ENCODE measurements at places on chromosomes 2 and 18.
A peak's percentile ranks its signal among the peaks of the same experiment; 100 is the strongest.

DNA sequence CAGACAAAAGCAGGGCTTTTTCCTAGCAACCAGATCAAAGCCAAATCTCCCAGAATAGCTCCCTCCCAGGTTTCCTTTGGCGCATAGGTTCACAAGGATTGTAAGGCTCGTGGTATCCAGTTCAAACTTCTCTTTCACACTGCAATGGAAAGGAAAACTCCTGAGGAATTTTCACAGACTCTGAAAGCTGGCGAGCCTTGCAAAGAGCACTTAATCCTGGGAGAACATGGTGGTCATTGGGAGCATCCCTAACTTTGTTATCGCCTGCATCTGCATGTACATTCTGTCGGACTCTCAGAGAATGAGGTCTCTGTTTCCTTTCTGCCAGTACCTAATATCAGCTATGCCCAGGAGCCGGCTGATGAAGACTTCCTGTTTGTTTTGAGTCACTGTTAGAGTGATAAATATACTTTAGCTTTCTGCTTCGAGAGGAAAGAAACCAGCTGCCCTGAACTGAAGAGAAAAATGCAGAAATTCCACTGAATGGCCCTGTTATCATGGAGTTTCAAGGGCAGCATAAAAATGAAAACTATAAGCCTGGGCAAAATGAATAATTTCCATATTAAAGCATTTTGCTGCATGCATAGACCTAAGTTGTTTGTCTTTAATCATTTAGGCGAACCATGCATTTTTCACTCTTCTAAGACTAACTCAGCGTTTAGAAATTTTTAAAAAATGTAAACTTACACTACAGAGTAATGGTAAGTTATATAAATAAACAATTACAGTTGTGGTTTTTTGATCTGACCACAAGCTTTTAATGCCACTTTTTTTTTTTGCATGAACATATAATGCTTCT lies 76.4 kb upstream of the ZEB2 start:
- DNase-seq: no peak

DNA sequence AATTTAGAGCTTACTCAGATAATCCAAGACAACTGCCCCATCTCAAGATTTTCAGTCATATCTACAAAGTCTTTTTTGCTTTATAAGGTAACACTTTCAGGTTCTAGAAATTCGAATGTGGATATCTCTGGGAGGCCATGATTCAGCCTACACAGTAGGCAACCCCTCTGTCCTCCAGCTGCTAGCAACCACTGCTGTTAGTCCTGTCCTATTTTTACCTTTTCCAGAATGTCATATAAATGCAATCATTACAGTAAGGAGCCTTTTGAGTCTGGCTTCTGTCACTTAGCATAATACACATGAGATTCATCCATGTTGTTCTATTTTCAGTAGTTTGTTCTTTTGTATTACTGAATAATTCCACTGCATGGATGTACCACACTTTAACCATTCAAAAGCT lies 28.5 kb upstream of the MARCHF7 start:
- DNase-seq: no peak

GRCh38 chr2:133400411-133400810 lies 167.9 kb downstream of the NCKAP5 start:
- no peak for DNase-seq

- no peak for DNase-seq
Observed at GRCh38 chr2:113225263-113226259, 51.8 kb downstream of the PSD4 start.

DNA sequence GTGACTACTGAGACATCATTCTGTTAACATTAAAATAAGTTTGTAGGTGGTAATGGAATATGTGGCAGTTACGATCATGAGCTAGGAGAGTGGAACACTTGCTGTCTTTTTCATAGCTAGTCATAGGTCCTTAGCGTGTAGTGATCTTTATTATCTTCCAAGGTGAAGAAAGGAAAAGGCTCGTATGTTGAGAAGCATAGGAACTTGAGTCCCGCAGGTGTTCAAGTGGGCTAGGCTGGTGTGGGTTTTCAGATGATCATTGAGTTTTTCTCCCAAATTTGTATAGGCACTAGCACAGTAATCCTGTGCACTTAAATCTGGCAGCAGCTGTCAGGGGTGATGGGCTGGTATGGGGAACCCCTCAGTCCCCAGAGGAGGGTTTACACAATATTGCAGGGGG lies 10.9 kb downstream of the SLC20A1 start:
- no peak for DNase-seq

GRCh38 chr2:161122772-161123530 lies 37.3 kb upstream of the TANK start:
- peak; percentile 29 for DNase-seq

DNA sequence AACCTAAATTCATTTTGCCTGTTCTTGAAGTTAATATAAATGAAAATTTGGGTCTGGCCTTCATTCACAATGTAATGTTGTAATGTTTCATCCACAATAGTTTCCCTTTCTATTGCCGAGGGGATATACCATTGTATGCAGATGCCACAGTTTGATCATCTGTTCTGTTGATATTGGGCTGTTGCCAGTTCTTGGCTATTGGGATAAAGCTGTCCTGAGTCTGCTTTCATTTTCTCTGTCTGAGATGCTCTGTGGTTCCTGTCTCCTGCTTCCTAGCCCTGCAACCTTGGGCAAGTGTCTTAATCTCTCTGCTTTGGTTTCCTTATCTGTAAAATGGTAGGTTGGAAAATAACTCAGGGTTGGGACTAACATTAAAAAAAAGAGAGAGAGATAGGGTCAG lies 25.2 kb downstream of the B3GNT2 start:
- no peak for DNase-seq

DNA sequence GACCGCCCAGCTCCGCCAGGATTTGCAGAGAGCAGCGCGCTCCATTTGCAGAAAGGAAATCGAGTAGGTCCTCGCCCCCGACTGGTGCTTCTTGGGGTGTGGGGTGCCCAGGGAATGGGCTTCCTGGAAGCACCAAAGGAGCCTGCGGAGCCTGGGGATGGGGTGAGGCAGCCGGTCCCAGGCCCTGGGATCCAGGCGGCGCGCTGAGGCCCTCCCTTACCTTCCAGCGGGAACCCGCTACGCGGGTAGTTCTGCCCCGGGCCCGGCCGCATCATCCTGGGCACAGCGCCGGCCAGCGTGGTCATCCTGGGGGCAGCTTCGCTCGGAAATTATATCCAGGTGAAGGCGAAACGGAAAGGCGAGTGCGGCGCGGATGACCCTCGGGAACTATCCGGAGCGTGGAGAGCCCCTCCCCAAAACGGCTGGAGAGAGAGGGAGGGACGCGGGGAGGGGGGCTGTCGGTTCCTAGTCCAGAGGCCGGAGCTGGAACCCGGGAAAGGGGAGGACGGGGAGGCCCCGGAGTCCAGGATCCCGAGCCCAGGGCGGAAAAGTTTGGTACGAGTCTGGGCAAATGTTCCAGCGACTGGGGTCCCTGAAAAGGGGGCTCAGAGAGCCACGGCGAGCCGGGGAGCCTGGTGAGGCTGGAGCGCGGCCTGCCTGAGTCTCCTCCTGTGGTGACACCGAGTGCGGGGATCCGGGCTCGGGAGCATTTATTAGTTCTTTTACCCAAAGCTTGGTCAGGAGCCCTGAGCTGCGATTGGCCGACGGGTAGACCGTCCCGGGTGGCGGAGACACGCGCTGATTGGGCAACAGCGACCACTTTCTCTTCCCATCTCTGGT lies at the start of gene PAX3:
Gene PAX3 (minus strand): TSS at position 688 of the 840 bp plus-strand sequence. CDS start 383 bp downstream, at position 305.
- DNase-seq: no peak

DNA sequence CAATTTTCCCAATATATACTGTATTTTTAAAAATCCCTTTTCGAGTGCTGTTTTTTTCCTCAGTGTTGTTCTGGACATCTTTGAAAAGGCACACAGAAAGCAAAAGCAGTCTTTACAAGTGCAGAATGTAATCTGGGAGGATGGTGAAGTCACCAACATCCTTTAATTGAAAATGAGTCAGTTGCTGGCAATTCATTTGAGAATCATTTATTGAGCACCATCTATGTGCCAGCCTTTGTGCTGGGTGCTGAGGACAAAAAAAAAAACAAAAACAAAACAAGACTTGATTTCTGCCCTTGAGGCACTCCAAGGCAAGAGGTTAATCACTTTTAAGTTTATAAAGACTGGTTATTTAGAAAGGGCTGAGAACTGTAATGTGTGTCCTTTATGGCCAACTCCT lies 46.7 kb upstream of the ACVR1 start:
- no peak for DNase-seq

DNA sequence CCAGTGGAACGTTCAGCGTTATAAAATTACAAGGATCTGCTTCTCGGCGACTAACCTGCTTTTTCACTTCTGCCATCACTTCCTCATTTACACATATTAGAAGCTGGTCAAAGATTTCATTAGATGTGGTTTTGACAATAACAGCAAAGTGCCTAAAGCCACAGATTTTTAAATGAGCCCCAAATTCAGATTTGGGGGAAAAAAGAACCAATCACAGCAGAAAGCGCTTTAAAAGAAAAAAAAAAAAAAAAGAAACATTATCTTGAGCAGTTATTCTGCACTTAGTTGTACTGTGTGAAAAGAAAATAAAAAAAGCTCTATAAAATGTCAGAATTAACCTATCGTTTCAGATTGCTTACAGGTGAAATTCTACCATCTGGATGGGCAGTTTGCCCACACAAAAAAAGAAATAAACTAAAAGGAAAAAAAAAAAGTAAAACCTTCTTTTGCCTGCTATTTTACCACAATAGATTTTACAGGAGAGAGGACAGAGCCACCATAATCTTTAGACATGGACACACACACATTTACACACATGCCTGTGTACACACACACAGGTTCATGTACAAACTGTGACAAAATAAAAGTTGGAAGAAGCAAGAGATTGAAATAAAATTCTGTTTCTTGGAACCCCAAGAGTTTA lies 167.2 kb downstream of the TCF4 start:
- DNase-seq: no peak

- DNase-seq: no peak
Observed at GRCh38 chr18:70293166-70293565, 4.3 kb downstream of the SOCS6 start.

DNA sequence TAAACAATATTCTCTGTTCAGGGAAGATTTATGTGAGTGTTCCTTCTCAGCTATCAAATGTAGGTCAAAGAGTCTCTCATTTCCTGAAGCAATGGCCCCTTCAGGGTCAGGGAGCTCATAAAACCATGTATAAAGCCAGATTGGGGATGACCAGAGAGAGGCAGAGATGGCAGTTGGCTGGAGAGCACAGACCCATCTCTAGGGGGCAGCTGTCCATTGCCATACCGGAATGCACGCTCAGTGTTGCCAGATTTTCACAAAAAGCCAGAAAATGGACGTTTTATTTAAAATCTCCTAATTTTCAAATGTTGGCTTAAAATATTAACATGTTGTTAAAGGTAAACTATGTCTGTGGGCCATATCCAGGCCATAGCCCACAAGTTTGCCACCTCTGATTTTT lies 1920.7 kb upstream of the CELF4 start:
- DNase-seq: no peak

DNA sequence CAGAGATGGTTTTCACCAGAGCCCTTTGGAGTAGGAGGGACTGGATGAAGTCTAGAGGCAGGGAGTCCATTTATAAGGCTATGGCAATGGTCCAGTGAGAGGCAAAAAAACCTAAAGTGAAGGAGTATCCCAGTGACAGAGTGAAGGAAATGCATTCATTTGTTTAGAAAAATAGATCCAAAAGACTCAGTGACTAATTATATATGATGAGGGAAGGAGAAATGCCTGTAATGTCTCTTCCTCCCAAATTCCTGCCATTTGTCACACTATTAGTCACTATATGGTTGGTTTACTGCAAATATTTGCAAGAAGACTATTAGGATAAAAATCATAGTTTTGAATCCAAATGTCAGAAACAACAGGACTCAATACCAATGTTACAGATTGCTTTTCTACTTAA lies 104.2 kb downstream of the ZNF521 start:
- DNase-seq: no peak

DNA sequence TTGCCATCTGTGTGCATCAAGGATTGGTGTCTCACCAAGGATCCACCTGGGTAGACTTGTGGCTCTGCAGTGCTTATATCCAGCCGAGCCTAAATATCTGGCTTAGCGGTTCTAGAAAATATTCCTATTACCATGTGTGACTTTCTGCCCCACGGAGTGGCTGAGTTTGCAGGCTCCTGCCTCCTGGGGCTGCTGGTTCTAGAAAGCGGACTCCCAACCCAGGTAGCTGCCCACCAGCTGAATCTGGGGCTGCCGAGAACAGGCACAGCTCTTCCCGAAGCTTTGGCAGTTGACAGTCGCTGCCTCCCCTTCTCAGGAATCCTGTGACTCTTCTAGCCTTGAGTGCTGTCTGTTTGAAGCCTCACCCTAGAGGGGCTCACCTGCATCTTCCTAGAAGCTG lies 104.6 kb downstream of the TPGS2 start:
- no peak for DNase-seq

GRCh38 chr2:101983928-101984327 lies 7.8 kb upstream of the IL1R2 start:
- no peak for DNase-seq

DNA sequence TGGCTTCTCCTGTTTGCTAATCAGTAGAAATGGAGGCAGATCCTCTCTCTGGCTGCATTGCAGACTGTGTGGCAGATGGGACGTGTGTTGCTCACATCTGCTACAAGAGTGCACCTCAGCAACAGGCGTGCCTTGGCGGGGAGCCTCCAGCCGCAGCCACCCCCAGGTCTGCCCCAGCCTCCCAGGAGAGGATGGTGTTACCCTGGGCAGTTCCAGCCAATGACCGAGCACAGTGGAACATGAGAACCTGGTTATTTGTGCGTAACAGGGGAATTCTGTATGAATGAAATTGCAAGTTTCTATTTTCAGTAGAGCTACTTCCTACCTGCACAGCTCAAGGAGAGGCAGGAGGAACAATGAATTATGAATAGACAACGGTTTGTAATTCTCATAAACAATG lies 130.6 kb upstream of the CBLN2 start:
- no peak for DNase-seq

DNA sequence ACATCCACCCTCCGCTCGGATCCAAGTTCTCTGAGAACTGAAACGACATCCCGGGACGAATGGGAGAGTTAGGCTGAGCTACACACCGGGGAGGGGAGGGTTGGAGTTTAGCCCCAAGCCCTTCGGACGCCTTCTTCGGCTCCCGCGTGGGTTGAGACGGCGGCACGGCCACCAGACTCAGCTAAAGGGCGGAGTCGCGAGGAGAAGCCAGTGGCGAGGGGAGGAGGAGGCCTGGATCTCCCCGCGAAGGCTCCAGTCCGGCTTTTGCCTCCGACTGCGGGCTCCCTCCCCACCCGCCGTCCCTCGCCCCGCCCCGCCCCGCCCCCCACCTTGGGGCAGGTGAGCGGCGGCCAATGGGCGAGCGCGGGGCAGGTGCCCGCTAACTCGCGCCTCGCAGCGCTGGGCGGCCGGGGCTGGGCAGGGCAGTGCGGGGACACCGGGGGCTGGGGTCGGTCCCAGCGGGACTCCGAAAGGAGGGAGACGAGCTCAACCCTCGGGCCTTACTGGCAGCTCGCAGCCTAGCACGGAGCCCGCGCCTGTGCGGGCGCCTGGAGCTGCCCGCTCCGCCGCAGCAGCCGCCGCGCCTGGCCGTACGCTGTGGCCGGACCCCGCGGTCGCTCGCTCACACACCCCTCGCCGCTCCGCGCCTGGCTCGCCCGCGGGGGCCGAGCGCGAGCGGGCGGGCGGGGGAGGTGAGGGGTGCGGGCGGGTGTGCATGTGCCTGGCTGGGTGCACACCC lies at the start of gene EMX1:
Gene EMX1 (plus strand): TSS at position 382 of the 739 bp plus-strand sequence. CDS start 334 bp downstream, at position 716.
- peak; percentile 62 for DNase-seq

- peak; percentile 10 for DNase-seq
Observed at GRCh38 chr2:186848873-186849578, at the start of gene ZSWIM2. ZSWIM2 (minus strand) TSS chr2:186849170; CDS start chr2:186849130, 40 bp downstream.

GRCh38 chr2:215970425-215970824 lies 42.9 kb downstream of the MREG start:
- DNase-seq: peak; percentile 21

GRCh38 chr18:61896757-61897156 lies 4.0 kb upstream of the RNF152 start:
- DNase-seq: no peak

- no peak for DNase-seq
Observed at GRCh38 chr18:39172695-39173421, 1607.3 kb upstream of the CELF4 start.

Measured in activated naive CD4-positive, alpha-beta T cell treated with anti-CD3 and anti-CD28 coated beads, Interleukin-2, amount 50 U/mL, for 16 hours (primary cell).